Amniotic epithelial cell (primary cell): ENCODE measurements at places on chromosomes 6 and 20.
A peak's percentile ranks its signal among the peaks of the same experiment; 100 is the strongest.

DNA sequence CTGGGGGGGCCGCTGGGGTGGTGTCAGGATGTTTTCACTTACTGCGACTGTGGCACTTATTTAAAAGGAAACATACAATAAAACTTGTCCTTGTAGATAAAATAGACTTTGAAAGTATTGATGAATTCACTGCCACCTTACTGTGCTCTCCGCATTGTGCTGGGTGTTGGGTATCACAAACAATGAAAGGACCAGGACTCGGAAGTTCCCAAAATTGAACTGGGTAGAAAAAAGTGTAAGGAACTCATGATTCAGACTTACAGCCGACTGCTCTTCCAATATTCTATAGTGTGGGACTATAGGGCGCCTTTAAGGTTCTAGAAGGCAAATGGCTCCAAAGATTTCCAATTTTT is 32.1 kb upstream of the ID4 start:
- no peak for DNase-seq

DNA sequence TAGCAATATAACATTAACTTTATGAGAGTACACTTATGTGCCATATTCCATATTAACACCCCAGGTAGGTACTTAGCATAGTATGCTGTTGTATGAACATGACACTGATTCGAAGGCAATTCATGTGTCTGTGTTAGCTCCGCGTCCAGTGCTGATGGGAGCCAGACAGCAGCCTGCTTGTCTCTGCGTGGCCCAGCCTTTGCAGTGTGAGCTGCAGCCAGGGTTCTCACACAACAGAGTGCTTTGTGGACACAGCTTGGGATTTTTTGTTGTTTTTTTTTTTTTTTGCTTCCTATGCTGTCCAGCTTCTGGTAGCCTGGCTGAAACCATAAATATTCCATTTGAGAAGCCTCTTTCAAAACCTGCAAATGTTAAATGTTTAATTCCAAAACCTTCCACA is 350.9 kb downstream of the SMOC2 start:
- no peak for DNase-seq

- no peak for DNase-seq
Observed at GRCh38 chr6:125818225-125818657, 27.5 kb downstream of the NCOA7 start.

- DNase-seq = peak; percentile 41
Observed at GRCh38 chr6:20921578-20921977, 387.3 kb downstream of the CDKAL1 start.

- peak; percentile 56 for DNase-seq
Observed at GRCh38 chr6:113570161-113570560, 287.0 kb upstream of the MARCKS start.

DNA sequence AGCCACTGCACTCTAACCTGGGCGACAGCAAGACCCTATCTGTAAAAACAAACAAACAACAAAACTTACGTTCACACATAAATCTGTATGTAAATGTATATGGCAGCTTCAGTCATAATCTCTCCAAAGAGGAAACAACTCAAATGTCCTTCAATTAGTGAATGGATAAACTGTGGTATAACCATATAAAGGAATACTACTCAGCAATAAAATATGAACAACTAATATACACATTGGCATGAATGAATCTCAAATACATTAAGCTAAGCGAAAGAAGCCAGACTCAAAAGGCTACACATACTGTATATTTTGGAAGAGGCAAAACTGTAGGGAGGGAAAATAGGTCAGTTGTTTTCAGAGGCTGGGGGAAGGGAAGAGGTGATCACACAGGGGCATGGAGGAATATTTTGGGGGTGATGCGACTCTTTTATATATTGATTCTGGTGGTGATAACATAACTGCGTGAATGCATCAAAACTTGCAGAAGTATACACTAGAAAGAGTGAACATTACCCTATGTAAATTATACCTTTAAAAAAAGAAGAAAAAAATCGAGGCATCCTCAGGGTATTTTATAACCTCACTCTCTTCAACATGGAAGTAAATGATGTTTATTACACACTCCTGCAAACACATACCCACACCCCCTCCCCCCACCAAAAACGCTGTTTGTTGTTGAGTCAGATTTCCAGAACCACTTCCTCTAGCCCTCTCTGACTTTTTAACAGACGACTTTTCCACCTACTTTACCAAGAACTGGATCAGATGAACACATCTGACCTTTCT is 115.2 kb upstream of the RNF24 start:
- peak; percentile 90 for DNase-seq

GRCh38 chr6:149268768-149269167 is 48.7 kb upstream of the TAB2 start:
- DNase-seq = peak; percentile 32

GRCh38 chr6:33904747-33905065 is 100.9 kb upstream of the MLN start:
- DNase-seq = no peak
